ENCODE measurements at places on chromosomes 3 and 15.

GRCh38 chr3:73070675-73071575, 9.5 kb downstream of the EBLN2 start:
- DNase-seq = no peak

- DNase-seq = peak; percentile 79
Measured at GRCh38 chr3:151864423-151865101, 8.9 kb upstream of the SUCNR1 start.

DNA sequence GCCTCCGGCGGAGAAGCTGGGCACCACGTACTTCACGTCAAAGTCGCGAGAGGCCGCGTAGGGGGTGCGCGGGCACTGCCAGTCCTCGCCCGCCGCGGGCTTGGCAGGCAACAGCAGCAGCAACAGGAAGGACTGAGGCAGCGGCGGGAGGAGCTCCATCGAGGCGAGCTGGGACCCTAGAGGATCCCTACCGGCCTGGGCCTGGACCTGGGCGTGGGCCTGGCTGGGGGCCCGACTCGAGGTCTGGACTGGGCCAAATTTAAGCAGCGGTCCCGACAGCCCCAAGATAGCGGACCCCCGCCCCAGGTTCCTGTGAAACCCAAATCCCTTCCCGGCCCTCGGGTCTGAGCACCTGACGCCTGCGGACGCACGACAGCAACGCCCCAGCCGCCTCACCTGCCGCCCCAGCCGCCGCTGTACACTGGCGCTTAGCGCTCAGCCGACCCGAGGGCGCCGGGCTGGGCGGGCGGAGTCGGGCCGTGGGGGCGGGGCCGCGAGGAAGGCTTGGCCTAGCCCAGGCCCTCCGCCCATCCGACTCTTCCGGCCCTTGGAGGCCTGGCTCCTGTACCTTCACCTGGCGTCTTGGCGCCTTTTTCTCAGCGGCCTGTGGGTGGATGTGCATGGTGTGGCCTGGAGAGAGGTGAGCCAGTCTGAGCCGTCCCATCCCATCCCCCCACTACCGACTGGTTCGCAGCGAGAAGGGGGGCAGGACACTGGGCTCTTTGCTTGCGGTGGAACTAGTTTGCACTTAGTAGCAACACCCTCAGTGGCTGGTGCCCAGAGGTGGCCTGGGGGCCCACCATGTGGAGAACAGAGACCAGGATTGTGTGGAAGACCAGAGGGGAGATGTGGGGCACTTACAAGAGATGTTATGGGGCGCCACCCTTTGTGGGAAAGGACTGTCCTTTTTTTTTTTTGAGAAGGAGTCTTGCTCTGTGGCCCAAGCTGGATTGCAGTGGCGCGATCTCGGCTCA, at the start of gene MST1R:
Gene MST1R (minus strand): TSS at position 423 of the 974 bp plus-strand sequence. CDS start 264 bp downstream, at position 159.
- DNase-seq = peak; percentile 77

DNA sequence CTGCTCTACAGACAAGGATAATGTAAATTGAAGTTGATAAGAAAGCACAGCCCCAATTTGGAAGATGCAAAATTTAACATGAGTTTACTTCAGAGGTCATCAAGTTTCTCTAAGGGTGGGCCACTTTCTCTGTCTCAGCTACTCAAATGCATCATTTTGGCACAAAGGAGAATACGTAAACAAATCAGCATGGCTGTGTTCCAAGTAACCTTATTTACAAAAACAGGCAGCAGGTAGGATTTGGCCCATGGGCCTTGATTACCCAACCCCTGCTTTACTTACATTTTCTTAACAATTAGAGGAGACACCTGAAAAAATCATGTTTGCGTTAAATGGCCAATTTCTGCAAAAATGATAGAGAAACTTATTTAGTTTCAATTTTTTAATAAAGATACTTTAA, 181.7 kb downstream of the GBE1 start:
- no peak for DNase-seq

GRCh38 chr3:72312339-72312738, 527.4 kb upstream of the PROK2 start:
- DNase-seq = no peak

GRCh38 chr15:100663086-100663914, 60.9 kb downstream of the ASB7 start:
- DNase-seq = no peak

GRCh38 chr3:127137757-127138536, 55.0 kb upstream of the PRR23E start:
- no peak for DNase-seq

DNA sequence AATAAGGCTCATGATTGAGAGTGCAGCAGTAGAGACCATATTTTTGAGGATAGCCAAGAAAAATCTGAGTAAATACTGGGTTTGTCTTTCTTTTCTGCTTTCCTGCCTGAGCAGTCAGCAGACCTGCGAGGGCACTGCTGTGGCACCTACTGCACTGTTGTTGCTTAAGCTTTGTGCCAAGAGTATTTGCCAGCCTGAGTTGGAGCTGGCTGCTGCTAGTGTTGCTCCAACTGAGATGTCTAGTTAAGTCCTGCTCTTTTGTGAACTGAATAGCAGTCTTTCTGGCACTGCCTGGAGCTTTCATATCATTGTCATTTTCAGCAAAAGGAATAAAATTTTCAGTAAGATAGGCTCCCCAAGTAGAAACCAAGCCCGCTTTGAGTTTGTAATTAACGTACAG, 214.5 kb upstream of the P2RY1 start:
- no peak for DNase-seq

DNA sequence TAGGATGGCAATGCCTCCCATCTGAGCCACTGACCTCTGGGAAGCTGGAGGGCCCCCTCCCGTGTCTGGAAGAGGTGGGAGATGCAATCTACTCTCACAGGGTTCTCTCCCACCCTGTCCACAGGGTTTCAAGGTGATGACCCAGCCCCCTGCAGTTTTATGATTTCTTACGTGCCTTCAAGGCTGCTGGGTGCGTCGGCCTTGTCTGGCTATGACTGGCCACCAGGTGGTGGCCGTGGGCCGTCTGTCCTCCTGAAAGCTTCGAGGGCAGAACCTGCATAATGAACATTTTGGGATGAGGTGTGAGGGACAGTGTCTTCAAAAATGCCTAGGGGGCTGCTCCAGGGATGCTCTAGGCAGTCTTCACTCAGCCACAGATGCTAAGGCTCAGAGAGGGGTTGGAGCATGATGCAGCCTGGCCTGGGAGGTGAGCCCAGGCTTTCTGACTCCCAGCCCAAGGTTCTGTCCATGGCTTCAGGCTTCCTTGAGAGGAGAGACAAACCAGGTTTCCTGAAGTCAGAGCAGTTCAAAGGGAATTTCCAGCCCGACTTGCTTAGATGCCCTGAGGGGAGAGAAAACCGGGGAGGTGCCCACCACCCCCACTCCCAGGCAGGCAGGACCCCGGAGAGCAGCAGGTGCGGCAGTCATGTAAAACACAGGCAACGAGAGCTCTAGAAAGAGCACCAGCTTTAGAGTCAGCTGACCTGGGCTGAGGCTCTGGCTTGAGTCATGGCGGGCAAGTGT, 18.7 kb downstream of the ISG20 start:
- DNase-seq = peak; percentile 39

DNA sequence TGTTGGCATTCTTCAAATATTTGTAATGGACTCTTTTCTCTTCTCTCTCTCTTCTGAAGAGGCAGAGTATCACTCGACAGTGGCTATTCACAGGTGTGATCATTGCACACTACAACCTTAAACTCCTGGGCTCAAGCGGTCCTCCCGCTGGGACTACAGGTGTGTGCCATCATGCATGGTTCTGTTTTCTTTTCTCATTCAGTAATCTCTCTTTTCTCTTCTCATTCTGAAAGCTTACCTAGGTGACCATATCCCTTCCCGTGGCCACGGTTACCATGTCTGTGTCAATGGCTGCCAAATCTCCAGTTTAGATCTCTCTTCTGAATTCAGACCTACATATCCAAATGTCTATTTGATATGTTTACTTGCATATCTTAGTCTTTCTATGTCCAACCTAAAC, 96.3 kb downstream of the SOX2 start:
- no peak for DNase-seq

- no peak for DNase-seq
Measured at GRCh38 chr15:69424748-69425413, 10.7 kb downstream of the KIF23 start.

- peak; percentile 43 for DNase-seq
Measured at GRCh38 chr3:55426486-55426885, 60.6 kb downstream of the WNT5A start.

GRCh38 chr3:17195192-17195611, 310.4 kb downstream of the PLCL2 start:
- DNase-seq = no peak

- DNase-seq = no peak
Measured at GRCh38 chr3:181066143-181067087, 76.9 kb upstream of the DNAJC19 start.

- DNase-seq = no peak
Measured at GRCh38 chr3:126501054-126501453, 16.5 kb downstream of the UROC1 start.
